Endothelial cell (in vitro differentiated cells): ENCODE measurements at places on chromosomes 11 and 22.

GRCh38 chr22:17919276-17920144 lies 104.9 kb downstream of the MICAL3 start:
- H3K4me1 ChIP-seq, result peaks cover 36% of the 10 kb centered on the region
- no peak for DNase-seq
- H3K27ac ChIP-seq, result no peak overlapping the region

- H3K36me3 ChIP-seq, result no peaks in the 10 kb centered on the region
- no peak for DNase-seq
- peaks cover 2% of the 10 kb centered on the region for H3K27me3 ChIP-seq
- H3K27ac ChIP-seq, result no peak overlapping the region
- no peaks in the 10 kb centered on the region for H3K4me1 ChIP-seq
Observed at GRCh38 chr11:129610125-129610524, 205.5 kb upstream of the TMEM45B start.

GRCh38 chr22:47608421-47608820 lies 846.0 kb downstream of the TBC1D22A start:
- H3K4me1 ChIP-seq, result no peaks in the 10 kb centered on the region
- peaks cover 8% of the 10 kb centered on the region for H3K27me3 ChIP-seq
- H3K27ac ChIP-seq, result no peak overlapping the region
- H3K36me3 ChIP-seq, result peaks cover 14% of the 10 kb centered on the region
- H3K4me3 ChIP-seq, result no peak overlapping the region

DNA sequence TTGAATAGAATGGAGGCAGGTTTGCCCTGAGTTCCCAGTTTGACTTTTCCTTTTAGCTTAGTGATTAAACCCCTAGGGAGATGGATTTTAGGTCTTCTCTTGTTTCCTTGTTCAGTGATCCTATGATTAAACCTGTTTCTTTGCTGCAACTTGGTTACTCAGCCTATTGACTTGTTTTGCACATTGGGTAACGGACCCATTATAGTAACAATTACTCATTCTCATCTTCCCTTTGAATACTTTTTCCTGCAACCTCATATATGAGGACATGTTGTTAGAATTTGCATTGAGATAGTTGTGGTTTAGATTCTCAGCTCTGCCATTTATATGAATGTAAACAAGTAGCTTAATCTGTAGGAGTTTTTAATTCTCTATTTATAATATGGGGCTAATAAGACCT lies 489.2 kb upstream of the CNTN5 start:
- H3K27ac ChIP-seq, result no peak overlapping the region
- H3K4me1 ChIP-seq, result no peaks in the 10 kb centered on the region
- no peaks in the 10 kb centered on the region for H3K36me3 ChIP-seq
- H3K4me3 ChIP-seq, result no peak overlapping the region
- DNase-seq, result no peak

- peaks cover 46% of the 10 kb centered on the region for H3K4me1 ChIP-seq
- DNase-seq, result no peak
- H3K36me3 ChIP-seq, result peaks cover 32% of the 10 kb centered on the region
- peak overlapping the region; percentile 100 for H3K27ac ChIP-seq
Observed at GRCh38 chr22:29267462-29267857, 321 bp downstream of the RHBDD3 start.

DNA sequence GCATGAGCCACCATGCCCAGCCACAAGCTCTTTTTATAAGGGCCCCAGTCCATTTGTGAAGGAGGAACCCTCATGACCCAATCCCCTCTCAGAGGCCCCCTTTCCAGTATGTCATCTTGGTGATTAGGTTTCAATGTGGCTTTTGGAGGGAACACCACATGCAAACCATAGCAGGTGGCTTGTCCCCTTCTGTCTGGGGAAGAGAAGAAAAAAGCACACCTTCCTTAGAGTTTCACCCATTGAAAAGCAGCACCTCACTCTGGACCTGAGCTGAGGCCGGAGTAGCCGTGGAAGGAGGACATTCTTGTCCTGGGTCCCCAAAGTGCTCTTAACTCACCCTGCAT lies 25.4 kb downstream of the NEAT1 start:
- peaks cover 1% of the 10 kb centered on the region for H3K36me3 ChIP-seq
- H3K27ac ChIP-seq, result no peak overlapping the region
- DNase-seq, result no peak
- no peak overlapping the region for H3K4me3 ChIP-seq
- H3K4me1 ChIP-seq, result peaks cover under 1% of the 10 kb centered on the region

DNA sequence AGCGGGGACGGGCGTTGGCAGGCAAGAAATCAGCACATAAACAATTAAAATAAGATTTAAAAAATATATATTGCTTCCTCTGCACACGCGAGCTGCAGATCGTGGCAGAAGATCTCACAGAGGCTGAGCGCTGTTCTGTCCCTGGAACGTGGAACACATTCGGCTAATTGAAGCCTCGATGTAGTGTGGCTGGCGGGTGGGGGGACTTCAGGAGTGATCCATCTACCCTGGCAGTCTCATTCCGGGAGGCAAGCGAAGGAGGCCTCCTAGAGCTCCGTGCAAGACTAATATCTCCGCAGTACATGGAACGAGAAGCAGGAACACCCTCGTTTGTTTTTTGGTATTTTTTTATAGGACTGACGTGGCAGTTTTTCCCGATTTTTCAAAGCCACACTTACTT lies 402.4 kb downstream of the MN1 start:
- no peaks in the 10 kb centered on the region for H3K36me3 ChIP-seq
- no peak overlapping the region for H3K4me3 ChIP-seq
- no peaks in the 10 kb centered on the region for H3K4me1 ChIP-seq
- DNase-seq, result no peak
- H3K27me3 ChIP-seq, result peaks cover 4% of the 10 kb centered on the region
- H3K27ac ChIP-seq, result no peak overlapping the region

- no peak overlapping the region for H3K27ac ChIP-seq
- H3K4me3 ChIP-seq, result no peak overlapping the region
- H3K36me3 ChIP-seq, result no peaks in the 10 kb centered on the region
- peaks cover 1% of the 10 kb centered on the region for H3K27me3 ChIP-seq
- DNase-seq, result no peak
- peaks cover 2% of the 10 kb centered on the region for H3K4me1 ChIP-seq
Observed at GRCh38 chr11:113417428-113417827, 29.8 kb downstream of the ANKK1 start.

GRCh38 chr11:106714199-106714598 lies 304.1 kb downstream of the GUCY1A2 start:
- DNase-seq, result no peak
- no peaks in the 10 kb centered on the region for H3K4me1 ChIP-seq
- H3K27ac ChIP-seq, result no peak overlapping the region
- no peaks in the 10 kb centered on the region for H3K27me3 ChIP-seq
- no peak overlapping the region for H3K4me3 ChIP-seq

GRCh38 chr11:110525883-110526282 lies 96.1 kb downstream of the FDX1 start:
- H3K27me3 ChIP-seq, result peaks cover 5% of the 10 kb centered on the region
- H3K4me1 ChIP-seq, result no peaks in the 10 kb centered on the region
- no peaks in the 10 kb centered on the region for H3K36me3 ChIP-seq
- DNase-seq, result no peak
- no peak overlapping the region for H3K4me3 ChIP-seq

DNA sequence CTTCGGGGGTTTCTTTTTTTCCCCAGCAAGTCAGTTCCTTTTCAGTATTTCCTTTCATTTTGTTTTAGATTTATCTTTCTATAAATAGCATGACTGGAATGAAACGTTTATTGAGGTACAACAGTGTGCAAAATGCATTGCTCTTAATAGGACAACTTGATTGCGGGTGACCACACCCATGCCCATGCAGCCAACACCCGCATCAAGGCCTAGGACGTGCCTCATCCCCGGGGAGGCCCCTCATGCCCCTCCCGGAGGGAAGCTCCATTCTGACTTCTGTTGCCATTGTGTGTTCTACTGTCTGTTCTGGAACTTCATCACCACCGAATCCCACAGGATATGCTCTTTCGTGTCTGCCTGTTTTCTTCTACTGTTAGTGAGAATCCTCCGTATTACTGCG lies 82.2 kb downstream of the RPS6KA4 start:
- no peak overlapping the region for H3K4me3 ChIP-seq
- H3K4me1 ChIP-seq, result peaks cover 9% of the 10 kb centered on the region
- peaks cover 3% of the 10 kb centered on the region for H3K36me3 ChIP-seq
- H3K27ac ChIP-seq, result no peak overlapping the region
- no peak for DNase-seq

- no peak overlapping the region for H3K4me3 ChIP-seq
- H3K36me3 ChIP-seq, result no peaks in the 10 kb centered on the region
- H3K27me3 ChIP-seq, result no peaks in the 10 kb centered on the region
- no peak for DNase-seq
Observed at GRCh38 chr11:129967996-129968395, 34.6 kb downstream of the PRDM10 start.

DNA sequence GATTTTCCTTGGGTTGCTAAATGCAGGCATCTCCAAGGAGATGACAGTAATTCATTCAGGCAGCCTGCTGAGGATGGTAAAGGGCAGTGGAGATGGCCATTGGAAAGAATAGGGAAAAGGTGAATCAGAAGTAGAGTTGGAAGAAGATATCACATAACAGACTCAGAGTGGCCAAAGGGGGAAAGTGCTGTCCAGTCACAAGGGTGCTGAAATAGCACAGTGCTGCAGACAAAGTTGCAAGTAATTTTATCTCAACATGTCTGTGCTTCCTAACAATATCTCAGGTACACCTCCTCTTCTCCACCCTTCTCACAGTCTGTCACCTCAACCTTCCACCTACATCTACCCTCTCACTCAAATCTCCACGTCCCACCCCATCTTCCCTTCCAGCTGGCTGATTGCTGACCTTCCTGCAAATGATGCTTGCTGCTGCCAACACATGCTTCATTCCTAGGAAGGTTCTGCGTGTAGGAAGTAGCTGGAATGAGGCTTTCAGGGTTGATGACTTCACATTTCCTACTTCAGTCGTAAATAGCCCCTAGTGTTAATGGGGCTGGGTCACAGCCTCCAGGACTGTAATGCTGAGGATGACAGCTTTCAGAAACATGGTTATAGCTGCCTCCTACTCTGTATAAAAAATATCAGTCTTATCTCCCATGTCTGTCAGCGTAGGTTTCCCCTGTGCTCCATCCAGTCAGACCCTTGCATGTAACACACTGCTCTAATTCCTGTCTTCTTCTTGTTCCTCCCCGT lies 123.9 kb downstream of the CTNND1 start:
- DNase-seq, result peak; percentile 33
- no peaks in the 10 kb centered on the region for H3K36me3 ChIP-seq
- no peak overlapping the region for H3K27ac ChIP-seq
- H3K27me3 ChIP-seq, result no peaks in the 10 kb centered on the region
- H3K4me3 ChIP-seq, result no peak overlapping the region

DNA sequence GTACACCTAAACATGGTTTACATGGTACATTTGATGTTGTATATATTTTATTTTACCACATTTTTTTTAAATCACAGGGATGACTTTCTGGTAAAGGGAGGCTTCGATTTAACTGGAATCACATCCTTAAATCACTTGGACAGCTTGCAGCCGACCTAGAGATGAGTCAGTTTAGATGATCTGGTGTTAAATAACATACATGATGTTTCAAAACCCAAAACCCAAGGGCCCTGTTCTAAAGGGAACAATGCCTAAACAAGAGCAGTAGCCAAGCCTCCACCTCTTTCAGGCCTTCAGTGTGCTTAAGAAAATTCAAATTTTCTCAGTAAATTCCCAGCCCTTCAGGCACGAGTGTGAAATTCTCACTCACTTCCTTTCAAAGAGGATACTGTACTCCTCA lies 108.8 kb downstream of the WT1 start:
- no peaks in the 10 kb centered on the region for H3K4me1 ChIP-seq
- no peak for DNase-seq
- H3K27me3 ChIP-seq, result peaks cover 2% of the 10 kb centered on the region
- no peak overlapping the region for H3K4me3 ChIP-seq
- H3K36me3 ChIP-seq, result no peaks in the 10 kb centered on the region

GRCh38 chr22:46064228-46064965 lies 85.9 kb upstream of the PPARA start:
- H3K4me3 ChIP-seq, result no peak overlapping the region
- no peak for DNase-seq
- H3K27me3 ChIP-seq, result peaks cover 15% of the 10 kb centered on the region
- no peak overlapping the region for H3K27ac ChIP-seq
- H3K36me3 ChIP-seq, result no peaks in the 10 kb centered on the region

GRCh38 chr11:120293038-120293800 lies 31.9 kb upstream of the TLCD5 start:
- no peaks in the 10 kb centered on the region for H3K36me3 ChIP-seq
- H3K27me3 ChIP-seq, result peaks cover 2% of the 10 kb centered on the region
- DNase-seq, result no peak
- no peak overlapping the region for H3K4me3 ChIP-seq

DNA sequence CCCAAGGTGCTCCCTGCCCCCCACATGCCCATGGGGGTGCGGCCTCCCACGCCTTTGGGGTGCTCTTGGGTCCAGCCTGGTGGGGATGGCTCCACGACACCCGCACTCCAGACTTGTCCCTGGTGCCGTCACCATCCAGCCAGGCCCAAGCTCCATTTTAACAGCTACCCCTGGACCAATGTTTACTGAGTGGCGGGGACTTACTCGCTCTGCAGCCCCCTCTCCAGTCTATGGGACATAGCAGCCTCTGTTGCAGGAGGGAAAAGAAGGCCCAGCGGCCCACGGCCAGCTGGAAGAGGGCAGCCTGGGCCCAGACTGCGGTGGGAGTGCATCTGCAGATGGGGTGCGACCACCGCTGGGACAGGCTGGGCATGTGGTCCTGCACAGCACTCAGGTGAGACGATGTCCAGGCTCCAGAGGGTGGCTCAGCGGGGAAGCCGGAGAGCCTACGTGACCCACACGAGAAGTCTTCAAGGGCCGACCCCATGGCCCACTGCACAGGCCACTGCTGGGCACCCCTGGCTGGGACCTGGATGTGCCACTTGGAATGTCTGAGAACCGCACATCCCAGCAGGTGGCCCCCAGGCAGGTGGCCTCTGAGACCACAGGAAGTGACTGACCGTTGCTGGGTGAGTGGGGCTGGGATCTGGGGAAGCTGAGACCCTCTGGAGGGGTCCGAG lies 18.1 kb downstream of the IL17REL start:
- DNase-seq, result no peak
- no peak overlapping the region for H3K27ac ChIP-seq
- H3K4me3 ChIP-seq, result no peak overlapping the region
- peaks cover 3% of the 10 kb centered on the region for H3K36me3 ChIP-seq

GRCh38 chr11:103042161-103042560 lies 49.8 kb downstream of the DCUN1D5 start:
- peaks cover 2% of the 10 kb centered on the region for H3K27me3 ChIP-seq
- H3K27ac ChIP-seq, result no peak overlapping the region
- no peaks in the 10 kb centered on the region for H3K36me3 ChIP-seq
- no peak for DNase-seq
- no peaks in the 10 kb centered on the region for H3K4me1 ChIP-seq

GRCh38 chr11:72378704-72379383 lies 55.5 kb downstream of the CLPB start:
- no peak overlapping the region for H3K4me3 ChIP-seq
- peaks cover 2% of the 10 kb centered on the region for H3K36me3 ChIP-seq
- H3K27ac ChIP-seq, result no peak overlapping the region
- peaks cover 3% of the 10 kb centered on the region for H3K4me1 ChIP-seq
- DNase-seq, result no peak
- peaks cover 9% of the 10 kb centered on the region for H3K27me3 ChIP-seq

- H3K36me3 ChIP-seq, result no peaks in the 10 kb centered on the region
- H3K4me1 ChIP-seq, result peaks cover 12% of the 10 kb centered on the region
- no peak overlapping the region for H3K27ac ChIP-seq
Observed at GRCh38 chr22:39453765-39454378, 2.9 kb upstream of the MGAT3 start.

GRCh38 chr11:76579056-76579751 lies 91.3 kb downstream of the LRRC32 start:
- H3K4me1 ChIP-seq, result peaks cover 9% of the 10 kb centered on the region
- H3K27ac ChIP-seq, result no peak overlapping the region
- no peak for DNase-seq
- no peaks in the 10 kb centered on the region for H3K36me3 ChIP-seq
